ENCODE measurements at places on chromosomes 3 and 15.
A peak's percentile ranks its signal among the peaks of the same experiment; 100 is the strongest.

DNA sequence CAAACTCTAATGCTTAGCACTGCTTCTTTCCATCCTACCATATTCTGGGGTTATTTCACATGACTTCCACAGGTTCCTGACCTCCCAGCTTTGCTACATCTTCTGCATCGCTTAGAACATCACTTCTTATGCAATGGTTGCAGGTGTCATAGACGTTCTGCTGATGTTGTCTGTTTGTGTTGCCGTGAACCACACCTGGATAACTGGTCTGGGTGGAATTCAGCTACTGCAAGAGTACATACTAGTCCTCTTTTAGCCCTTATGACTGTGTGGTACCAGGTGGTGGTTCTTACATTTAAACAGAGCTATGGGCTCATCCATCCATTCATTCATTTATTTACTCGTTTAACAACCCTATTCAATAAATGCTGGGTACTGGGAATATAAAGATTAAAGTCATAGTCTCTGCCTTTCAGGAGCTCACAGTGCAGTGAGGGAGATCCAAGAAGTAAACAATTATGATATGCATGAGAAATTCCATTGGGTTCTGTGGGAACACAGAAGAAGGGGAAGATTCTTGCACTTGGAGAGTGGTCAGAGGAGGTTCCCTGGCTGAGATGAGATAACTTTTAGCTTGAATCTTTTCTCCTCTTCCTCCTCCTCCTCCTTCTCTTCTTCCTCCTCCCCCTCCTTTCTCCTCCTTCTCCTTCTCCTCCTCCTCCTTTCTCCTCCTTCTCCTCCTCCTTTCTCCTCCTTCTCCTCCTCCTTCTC is 30.8 kb downstream of the TMEM45A start:
- DNase-seq: no peak

- peak; percentile 52 for DNase-seq
Measured at GRCh38 chr3:11335056-11335608, 62.9 kb downstream of the ATG7 start.

DNA sequence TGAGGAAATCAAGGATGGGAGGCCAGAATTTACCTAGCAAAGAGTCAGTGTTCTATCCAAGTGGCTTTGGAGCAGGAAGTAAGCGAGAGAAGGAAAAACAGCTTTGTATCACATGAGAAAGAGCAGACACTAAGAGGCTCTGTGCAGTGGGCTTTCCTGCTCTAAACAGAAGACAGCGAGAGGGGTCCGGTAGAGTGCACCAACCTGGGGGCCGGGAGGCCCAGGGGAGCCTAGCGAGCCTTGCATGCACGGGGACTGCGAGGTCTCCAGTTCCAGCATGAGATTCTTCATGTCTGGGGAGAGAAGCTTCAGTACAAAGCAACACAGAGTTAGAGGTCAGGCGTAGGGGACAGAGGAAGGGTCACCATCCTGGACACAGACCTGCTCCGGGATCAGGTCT is 33.5 kb downstream of the COLQ start:
- DNase-seq: no peak

DNA sequence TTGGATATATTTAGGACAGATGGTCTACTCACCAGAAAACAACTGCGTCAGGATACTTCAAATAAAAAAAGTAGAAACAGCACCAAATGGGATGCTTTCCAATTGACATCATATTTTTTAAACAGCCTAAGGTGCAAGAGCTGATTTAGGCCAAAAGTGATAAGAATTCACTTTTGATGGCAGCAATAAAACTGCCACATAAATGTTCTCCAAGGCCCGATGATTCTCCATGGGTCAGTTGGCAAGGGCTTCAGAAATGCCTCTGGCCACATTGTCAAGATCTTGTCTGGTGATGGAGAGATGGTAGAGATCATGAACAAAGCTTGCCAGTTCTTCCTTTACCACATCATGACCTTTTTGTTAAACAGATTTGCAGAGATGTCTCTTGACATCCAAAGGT is 38.9 kb downstream of the LDHAL6B start:
- no peak for DNase-seq

DNA sequence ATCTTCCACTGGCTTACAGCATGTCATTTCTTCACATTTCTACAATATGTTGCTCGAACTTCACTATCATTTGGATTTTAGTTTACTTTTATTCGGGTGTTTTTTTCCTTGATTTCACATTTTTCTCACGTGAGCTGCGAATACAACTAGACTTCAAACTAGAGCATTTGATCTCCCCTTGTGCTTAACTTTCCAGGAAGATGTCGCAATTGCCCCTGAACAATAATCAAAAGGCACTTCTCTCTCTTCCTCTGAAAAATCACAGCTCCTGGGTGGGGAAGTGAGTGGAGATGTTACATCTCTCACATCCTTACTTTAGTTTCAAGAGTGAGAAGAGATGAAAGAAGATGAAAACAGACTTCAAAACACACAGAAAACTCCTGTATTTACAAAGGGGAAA is 587.9 kb downstream of the TBL1XR1 start:
- DNase-seq: no peak

GRCh38 chr15:74552773-74553441 is 11.9 kb downstream of the ARID3B start:
- no peak for DNase-seq

GRCh38 chr3:65577843-65578430 is 460.8 kb downstream of the MAGI1 start:
- DNase-seq: no peak

GRCh38 chr3:184741798-184742675 is 30.2 kb upstream of the MAGEF1 start:
- no peak for DNase-seq

DNA sequence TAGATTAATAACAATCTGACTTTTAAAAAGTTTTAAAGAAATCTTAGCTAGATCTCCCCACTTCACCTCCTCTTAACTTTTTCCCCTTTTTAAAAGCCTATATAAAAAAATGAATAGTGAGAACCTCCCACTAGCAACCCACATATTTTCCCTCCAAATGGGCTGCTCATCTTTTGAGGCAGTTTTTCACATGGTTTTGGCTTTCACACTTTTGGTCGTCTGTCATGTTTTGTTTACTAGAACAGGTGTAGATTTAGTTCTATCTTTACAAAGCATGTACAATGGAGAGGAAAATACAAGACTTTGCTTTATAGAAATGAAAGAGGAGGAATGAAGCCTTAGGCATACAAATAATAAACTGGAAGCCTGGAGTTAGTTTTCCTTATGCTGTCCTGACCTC is 126.7 kb upstream of the EOMES start:
- no peak for DNase-seq

- DNase-seq: no peak
Measured at GRCh38 chr3:46353647-46354410, at the start of gene CCR2. Gene CCR2 (plus strand): TSS chr3:46354111. CDS start chr3:46357528, 3,417 bp downstream.

GRCh38 chr3:70180664-70181063 is 131.8 kb downstream of the MDFIC2 start:
- DNase-seq: no peak

GRCh38 chr3:31909455-31909854 is 71.6 kb downstream of the OSBPL10 start:
- no peak for DNase-seq

GRCh38 chr3:126925411-126926171 is 57.3 kb upstream of the PLXNA1 start:
- DNase-seq: no peak

- no peak for DNase-seq
Measured at GRCh38 chr3:122183521-122183892, at the start of gene CASR. Gene CASR (plus strand): TSS chr3:122183668. CDS start chr3:122254190, 70,522 bp downstream.

DNA sequence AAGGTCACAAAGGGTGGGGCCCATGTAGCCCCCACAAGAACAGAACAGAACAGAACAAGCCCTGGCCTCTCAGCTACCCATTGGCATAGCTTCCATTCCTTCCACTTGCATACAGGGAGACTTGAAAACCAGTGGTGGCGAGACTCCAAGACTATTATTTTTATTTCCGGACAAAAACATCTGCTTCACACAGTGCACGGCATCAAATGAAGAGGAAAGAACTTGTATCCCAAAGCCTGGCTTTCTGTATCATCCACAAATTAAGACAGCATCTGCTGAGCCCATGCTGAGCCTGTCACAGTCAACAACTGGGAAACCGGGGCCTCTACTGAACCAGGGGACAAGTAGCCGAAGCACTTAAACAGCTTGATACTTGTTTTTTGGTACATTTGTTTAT is 56.0 kb downstream of the CLEC3B start:
- no peak for DNase-seq

GRCh38 chr3:153150991-153151390 is 11.0 kb upstream of the RAP2B start:
- DNase-seq: no peak

DNA sequence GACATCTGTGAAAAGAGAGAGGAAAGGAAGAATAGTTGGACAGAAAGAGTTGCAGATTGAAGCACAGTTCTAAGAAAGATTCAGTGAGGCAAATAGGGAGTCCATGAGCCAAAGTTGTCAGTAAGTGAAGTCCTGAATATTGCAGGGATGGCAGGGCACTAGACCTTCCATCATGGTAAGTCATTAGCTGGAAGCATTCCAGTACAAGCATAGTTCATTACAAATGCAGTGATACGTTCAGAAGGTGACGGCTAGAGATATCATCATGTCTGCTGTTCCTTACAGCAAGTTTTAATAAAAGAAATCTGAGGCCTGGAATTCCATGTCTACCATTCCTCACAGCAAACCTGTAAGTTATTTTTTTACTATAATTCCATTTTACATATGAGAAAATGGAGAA is 720.1 kb downstream of the GBE1 start:
- DNase-seq: no peak

GRCh38 chr3:32937331-32937730 is 14.1 kb upstream of the CCR4 start:
- DNase-seq: no peak

GRCh38 chr3:142931222-142931621 is 32.3 kb downstream of the PAQR9 start:
- no peak for DNase-seq

DNA sequence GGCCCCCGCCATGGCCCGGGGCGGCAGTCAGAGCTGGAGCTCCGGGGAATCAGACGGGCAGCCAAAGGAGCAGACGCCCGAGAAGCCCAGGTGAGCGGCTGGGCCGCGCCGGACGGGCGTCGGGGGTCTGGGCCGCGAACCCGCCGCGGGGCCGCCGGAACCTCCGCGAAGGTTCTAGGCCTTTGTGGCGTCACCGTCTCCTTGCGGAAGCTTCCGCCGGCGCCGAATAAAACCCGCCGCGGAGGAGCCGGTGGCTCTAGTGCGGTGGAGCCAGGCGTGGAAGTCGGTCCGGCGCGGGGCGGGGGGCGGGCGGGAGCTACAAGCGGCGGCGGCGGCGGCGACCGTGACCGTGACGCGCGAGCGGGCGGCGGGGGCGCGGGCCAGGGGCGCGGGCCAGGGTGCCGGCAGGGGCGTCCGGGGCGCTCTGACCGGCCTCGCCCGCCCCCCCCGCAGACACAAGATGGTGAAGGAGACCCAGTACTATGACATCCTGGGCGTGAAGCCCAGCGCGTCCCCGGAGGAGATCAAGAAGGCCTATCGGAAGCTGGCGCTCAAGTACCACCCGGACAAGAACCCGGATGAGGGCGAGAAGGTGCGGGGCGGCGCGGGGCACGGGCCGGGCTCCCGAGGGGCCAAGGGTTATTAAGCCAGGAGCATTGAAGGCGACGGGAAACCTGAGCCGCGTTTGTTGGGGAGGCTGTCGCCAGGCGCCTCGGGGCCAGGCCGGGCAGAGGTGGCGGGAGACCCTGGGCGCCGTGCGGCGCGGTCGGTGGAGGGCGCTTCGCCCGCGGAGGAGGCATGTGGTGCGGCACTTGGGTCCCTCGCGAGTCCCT is at the start of gene DNAJA4:
Gene DNAJA4, plus strand, starts transcription at position 259 of the 833 bp plus-strand sequence. Its CDS starts 202 bp downstream, at position 461.
- DNase-seq: no peak

- DNase-seq: no peak
Measured at GRCh38 chr3:71008350-71008935, 575.1 kb downstream of the FOXP1 start.

DNA sequence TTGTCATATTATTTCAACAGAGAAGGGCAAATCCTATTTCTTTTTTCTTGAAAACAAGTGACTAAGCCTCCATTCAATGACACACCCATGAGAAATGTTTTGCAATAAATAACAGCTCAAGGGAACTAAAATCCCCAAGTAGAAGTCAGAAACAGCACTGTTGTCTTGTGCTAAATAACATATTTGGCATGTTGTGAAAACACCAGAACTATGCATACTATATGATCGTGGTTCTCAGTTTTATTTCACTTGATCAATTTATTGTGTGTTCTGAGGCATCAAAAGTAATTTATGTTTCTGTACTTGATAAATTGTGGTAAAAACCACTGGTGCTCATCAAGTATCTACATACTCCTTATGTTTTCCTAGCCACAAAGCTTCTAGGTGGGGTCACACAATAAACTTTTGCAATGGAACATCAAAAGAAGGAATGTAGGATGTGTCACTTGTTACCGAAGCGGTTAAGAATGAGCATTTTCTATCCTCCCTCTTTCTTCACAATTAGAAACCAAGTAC is 691.7 kb upstream of the CBLB start:
- DNase-seq: no peak

GRCh38 chr15:66779331-66780009 is 77.4 kb downstream of the SMAD6 start:
- DNase-seq: no peak

DNA sequence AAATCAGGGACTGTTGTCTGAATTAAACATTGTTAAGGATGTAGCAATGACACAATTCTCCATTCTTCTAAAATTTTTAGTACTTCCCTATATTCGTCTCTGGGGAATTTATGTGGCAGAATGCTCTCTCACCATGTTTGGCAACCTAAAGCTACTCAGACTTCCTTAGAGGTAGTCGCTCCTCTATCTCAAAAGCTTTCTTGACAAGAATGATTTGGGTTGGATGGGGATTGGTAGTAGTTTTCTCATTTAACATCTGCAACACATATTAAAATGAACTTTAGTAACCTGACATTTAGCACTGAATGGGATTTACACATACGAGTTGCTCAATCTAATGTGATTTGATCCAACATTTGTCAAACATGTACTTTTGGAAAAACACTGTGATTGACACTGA is 233.3 kb downstream of the RBMS3 start:
- no peak for DNase-seq

DNA sequence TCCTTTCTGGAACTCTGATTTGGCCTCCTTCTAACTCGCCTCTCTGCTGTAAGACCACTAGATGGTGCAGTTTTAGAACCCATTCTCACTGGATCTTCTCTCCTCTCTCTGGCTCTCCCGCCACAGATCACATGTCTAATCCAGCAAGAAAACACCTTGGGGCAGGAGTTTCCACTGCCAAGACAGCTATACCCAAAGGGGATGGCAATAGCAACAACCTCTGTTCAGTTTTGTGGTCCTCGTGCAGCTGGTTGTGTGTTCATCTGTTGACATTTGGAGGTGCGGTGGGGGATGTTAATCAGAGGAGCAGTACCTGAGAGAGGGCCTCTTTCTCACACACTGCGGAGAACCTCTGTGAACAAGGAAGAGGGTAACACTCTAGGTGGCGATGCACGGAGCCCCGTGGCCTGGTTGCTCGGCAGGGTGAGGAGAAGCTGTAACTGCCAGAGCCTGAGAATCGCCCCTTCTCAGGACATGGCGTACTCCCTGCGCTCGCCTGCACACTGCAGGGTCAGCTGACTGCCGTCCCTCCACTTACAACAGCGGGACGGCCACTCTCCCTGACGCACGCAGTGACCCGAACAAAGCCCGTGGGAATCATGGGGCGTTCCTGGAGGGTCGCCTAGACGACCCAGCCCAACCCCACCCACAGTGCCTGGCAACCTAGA is at the start of gene TEX55:
Gene TEX55, plus strand, starts transcription at position 666 of the 668 bp plus-strand sequence. CDS start 25 bp downstream, outside the sequence.
- peak; percentile 12 for DNase-seq
